NT2/D1 (cell line): ENCODE measurements at places on chromosomes 12 and 14.

DNA sequence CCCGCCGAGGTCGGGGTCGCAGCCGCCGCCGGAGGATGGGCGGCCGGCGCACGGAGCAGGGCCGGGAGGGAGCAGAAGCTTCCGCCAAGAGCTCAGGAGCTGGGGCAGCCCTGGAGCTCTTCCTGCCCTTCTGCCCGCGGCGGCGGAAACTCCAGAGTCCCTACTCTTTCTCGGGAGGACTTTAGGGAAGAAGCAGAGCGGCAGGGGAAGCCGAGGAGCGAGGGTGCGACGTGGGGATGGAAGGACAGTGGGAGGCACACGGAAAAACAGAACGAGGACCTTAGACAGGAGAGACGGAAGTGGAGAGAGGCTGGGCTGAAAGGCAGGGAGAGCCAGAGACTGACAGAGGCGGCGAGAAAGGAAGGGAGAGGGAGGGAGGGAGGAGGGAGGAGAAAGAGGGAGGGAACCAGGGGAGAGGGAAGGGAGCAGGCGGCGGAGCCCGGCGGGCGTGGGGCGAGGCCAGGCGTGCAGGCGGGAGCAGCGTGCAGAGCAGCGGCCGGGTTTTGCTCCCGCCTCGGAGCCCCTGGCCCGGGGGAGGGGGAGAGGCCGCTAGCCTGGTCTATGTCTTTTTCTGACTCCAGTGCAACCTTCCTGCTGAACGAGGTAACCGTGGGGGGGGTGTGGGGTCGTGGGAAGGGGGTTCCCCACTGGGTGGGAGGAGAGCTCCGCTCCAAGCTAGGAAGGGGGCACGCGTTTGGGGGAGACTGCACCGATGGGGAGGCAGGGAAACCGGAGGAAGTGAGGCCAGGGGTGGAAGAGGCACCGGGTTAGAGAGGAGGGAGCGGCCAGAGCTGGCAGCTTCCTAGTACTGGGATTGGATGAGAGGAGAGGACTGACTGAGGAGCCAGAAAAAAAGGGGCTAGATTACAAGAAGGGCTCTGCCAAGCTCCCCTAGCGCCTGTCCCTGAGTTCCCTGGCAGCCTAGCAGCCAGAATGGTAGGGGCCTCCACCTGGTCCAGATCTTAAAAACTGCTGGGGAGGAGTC, 2.9 kb upstream of the CACNB3 start:
- peak; percentile 68 for DNase-seq

- no peak for DNase-seq
Measured at GRCh38 chr12:52036587-52037171, 14.6 kb upstream of the NR4A1 start.

GRCh38 chr12:42957136-42957535, 367.6 kb upstream of the PRICKLE1 start:
- no peak for DNase-seq

- DNase-seq, result no peak
Measured at GRCh38 chr14:68678471-68678870, 114.4 kb downstream of the ZFP36L1 start.

- DNase-seq, result no peak
Measured at GRCh38 chr12:110107369-110108281, 16.5 kb upstream of the IFT81 start.

DNA sequence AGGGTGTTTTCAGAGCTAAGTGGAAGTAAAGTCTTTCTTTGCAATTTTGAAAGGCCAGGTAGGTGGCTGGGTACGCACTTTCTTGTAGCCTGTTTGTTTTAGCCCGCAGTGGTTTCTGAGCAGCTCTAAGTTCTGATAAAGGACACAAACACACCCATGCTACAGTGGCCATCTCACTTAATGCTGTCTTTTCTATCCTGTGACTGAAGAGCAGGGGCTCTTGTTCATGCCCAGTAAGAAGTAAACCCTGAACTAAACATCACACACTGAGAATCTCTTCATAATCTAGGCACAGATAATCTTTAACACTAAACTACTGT, 427.2 kb downstream of the RAD51B start:
- no peak for DNase-seq

DNA sequence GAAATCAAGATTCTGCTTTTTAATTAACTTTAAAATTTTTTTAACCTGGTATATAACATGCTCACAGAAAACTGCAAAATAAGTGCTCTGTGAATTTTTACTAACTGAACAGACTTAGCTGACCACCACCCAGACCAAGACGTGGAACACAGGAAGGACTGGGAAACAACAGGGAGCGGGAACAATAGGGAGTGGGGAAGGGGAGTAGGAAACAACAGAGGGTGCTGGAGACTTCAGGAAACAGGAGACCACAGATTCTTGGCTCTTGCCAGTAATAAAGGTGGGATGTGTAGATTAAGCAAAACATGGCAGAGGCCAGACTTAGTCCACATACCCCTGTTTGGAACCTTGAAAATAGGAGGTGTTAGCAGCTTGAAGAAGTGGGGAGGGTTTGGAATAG, 51.4 kb upstream of the TMCC3 start:
- DNase-seq, result no peak
